T47D (cell line): ENCODE measurements at places on chromosomes 1 and 21.

GRCh38 chr21:19065164-19065563 lies 661.6 kb upstream of the TMPRSS15 start:
- no peak for DNase-seq

DNA sequence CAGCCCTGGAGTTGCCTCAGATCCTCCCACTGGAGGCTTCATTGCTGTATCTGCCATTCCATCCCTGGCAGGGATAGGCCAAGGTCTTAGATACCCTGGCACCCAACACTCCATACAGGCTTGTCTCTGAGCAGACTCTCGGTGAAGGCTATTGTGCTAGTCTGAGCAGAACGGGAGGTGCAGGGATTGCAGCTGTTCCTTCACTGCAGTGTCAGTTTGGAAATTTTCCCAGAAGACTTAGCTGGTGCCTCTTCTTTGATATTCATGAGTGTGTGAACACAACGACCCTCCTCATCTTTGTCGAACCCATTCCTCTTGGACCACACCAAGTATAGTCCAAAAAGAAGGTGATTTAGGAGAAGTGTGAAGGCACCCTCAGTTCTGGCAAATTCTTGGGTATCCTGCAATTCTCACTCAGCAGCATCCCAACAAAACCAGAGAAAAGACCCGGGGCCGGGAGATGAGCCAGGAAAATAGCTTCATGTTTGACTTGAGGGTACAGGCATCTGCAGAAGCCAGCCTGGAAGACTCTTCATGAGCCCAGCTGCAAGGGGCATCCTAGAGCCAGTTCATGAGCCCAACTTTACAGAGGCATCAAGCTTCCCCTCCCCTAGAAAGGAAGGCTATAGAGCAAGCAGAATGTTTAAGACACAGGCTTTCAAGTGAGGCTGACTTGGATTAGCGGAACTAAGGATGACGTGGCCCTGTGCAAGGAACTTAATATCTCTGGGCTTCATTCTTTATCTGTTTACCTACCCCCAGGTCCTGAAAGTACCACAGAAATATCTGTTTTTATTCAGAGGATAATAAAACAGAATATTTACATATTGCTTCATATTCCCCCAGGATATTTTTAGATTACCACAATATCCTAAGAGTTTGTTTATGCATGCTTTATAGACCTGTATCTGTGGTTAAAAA lies 38.8 kb upstream of the HAO2 start:
- DNase-seq, result peak; percentile 2

DNA sequence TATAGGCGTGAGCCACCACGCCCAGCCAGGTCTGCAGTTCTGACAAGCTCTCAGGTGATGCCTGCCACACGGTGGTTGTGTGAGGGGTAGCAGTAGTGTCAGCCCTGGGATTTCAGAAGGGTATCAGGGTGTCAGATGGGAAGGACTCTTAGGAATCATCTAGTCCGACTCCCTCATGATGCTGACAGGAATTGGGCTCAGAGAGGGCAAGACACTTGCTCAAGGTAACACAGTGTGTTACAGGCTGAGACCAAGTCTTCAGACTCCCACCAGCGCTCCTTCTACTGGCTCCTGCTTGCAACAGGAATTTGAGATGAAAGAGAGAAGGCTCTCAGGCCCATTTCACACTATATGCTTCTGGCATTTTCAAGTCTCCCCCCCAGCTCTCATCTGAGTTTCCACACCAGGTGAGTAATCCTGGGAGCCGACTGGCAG lies 6.9 kb downstream of the HTR1D start:
- DNase-seq, result no peak

DNA sequence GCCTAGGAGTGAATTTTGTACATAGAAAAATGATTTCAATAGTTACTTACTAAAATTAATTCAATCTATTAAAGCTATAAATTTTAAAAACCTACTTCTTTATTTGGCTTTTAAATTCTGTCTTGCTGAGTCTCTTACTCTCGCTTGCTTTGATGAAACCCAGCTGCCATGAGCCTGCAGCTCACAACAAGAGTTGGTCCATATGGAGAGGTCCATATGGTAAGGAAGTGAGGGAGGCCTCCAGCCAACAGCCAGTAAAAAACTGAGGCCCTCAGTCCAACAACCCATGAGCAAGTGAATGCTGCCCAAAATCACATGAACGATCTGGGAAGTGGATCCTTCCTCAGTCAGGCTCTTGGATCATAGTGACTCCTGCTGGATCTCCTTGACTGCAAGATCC lies 89.9 kb upstream of the CXADR start:
- no peak for DNase-seq

GRCh38 chr1:229203030-229203751 lies 67.7 kb upstream of the RAB4A start:
- peak; percentile 96 for DNase-seq
